ENCODE measurements at places on chromosomes 4 and X.

DNA sequence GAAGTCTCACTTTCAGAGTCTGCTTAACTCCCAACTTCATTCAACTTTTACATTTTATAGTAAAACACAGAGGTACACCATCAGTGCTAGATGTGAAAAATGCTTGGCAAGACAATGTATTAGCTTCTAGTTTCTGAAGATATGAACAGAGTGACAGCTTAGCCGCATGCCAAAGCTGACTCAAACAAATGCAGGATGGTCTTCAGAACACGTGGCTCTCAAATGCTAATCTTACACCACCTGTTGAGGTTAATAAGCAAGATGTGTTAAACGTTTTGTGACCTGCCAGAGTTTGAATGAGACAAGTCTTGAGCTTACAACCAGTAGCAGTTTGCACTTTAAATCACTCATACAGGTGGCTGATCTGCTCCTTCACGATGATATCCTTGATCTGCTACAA lies 18.9 kb upstream of the GPM6B start:
- no peak for DNase-seq

DNA sequence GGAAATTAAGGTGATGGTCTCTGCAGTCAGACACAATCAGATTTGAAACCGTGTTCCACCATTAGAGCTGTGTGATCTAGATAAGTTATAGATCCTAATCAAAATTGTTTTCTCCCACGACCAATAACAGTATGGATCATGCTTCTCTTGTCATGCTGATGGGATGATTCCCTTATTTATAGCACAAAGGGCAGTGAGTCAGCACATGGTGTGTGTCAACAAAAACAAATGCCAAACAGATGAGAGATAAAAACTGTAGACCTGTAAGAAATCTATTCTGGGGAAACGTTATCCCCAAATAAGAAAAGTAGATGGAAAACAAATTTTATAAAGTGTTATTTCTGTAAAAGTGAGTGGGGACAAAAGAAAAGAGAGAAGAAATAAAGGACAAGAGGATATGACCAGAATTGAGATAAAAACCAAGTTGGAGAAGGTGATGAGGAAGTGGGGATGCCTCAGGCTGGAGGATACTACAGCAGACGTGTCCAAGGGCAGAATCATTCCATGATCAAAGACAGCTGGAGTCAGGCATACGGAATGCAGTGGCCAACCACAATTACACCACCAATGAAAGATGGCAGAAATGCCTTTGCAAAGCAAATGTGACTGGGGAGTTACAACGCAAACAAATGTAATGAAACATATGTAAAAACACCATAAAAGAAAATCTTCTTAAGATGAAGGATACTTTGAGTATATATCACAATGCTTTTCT lies 377.8 kb upstream of the PRKX start:
- no peak for DNase-seq

GRCh38 chr4:142129931-142130330 lies 493.5 kb downstream of the IL15 start:
- DNase-seq: no peak

GRCh38 chr4:169416997-169417396 lies 146.2 kb upstream of the SH3RF1 start:
- no peak for DNase-seq

GRCh38 chrX:8980756-8981155 lies 53.2 kb downstream of the FAM9B start:
- no peak for DNase-seq

DNA sequence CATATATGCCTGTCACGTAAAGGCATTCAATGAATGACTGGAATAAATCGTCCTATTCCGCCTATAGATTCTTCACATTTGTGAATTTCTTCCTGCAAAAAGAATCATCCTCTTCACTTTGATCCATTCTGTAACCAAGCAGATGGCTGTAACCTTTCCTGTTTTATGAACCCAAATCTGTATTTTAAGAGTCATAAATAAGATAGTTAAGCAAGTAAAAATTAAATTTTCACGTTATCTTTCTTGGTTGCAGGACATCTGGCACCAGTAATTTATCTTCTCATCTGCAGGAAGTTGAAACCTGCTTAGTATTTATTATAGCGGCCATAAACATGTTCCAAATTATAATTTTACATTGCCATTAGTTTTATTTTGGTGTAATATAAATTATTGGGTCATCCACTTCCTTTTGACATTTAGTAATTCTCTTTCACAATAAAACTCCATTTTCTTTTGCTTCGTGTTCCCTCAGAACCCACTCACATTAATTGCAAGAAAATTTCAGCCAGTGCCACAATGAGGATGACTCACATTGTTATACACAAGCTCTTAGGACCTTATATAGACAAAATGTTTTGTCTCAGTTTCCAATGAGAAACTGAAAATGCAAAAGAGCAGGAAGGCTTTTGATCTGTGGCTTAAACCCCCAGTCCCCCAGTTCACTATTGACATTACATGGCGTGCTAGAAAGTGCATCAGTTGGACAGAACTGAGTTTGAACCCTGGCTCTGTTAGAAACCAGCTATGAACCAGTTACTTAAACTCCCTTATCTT lies 51.1 kb downstream of the TMEM156 start:
- DNase-seq: no peak

DNA sequence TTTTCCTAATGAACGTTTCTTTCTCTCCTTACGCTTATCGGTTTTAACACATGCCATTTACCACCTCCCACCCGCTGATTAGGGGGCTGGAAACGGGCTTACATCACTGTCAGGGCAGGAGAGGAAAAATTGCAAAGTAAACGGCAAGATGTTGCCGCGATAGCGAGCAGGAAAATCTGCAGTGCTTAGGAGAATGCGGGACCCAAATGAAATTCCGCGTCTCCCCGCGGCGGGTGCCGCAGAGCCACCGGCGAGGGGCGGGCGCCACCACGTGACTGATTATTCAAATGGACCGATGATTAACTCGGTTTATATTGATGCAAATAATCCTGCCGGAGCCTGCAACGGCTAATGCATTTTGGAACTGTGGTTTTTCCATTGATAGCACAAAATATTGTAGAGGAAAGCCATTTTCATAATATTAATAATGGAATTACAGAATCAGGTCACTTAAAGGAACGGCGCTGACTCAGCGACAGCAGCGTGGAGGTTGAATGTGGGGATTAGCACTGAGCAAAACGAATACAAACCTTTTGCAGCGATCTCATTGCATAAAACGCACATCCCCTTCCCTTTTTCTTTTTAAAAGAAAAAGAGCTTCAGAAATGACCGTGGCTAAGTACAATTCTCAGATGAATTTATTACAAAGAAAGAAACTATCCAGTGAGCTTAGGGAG lies 224.2 kb downstream of the STIM2 start:
- DNase-seq: no peak

DNA sequence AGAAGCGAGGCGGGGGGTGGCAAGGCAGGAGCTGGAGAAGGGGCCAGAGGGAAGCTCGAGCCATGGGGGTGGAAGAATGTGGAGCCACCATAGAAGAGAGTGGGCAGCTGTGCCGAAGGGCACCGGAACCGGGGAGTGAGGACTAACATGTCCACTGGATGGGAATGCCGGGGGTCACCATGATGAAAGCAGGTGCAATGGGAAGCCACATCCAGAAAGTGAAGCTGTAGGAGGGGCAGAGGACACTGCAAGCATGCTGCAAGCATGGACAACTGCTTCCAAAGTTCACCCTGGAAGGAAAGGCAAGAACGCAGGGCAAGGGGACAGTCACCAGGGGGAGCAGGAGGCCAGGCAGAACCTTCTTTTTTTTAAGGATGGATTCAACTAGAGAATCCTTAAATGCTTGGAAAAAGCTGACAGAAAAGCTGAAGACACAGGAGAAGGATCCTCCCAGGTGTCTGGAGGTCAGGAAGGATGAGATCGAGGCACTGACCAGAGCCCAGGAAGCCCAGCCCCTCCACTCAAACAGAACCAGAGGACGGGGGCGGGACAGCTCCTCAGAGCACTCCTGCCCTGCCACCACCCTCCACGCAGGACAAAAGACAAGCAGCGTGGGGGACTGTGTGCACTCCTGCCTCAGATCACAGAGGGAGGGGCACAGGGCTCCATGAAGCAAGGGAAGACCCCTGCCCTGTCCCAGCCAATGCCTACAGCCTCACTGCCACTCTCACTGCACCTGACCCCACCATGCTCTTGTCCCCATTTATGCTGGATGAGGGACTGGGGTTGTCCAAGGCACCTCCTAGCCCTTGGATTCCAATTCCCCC lies 169.2 kb downstream of the AFAP1 start:
- DNase-seq: no peak

GRCh38 chrX:16658284-16658683 lies 8.3 kb downstream of the S100G start:
- no peak for DNase-seq

DNA sequence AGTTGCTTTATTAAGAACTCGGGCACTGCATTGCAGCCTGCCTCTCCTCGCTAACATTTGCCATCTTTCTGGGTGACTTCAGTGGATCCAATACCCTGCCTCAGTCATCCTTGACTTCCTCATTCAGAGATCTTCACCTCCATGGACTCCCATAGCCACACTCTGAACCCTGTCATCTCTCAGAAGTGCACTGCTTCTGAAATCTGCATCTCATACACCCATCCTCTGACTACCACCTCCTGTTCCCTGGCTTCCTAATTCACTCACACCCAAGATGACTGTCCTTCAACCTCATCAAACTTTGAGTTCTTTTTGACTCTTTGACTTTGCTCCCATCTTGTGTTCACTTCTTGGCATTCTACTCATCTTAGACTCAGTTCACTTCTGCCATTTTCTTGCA lies 25.3 kb upstream of the CYBB start:
- no peak for DNase-seq

DNA sequence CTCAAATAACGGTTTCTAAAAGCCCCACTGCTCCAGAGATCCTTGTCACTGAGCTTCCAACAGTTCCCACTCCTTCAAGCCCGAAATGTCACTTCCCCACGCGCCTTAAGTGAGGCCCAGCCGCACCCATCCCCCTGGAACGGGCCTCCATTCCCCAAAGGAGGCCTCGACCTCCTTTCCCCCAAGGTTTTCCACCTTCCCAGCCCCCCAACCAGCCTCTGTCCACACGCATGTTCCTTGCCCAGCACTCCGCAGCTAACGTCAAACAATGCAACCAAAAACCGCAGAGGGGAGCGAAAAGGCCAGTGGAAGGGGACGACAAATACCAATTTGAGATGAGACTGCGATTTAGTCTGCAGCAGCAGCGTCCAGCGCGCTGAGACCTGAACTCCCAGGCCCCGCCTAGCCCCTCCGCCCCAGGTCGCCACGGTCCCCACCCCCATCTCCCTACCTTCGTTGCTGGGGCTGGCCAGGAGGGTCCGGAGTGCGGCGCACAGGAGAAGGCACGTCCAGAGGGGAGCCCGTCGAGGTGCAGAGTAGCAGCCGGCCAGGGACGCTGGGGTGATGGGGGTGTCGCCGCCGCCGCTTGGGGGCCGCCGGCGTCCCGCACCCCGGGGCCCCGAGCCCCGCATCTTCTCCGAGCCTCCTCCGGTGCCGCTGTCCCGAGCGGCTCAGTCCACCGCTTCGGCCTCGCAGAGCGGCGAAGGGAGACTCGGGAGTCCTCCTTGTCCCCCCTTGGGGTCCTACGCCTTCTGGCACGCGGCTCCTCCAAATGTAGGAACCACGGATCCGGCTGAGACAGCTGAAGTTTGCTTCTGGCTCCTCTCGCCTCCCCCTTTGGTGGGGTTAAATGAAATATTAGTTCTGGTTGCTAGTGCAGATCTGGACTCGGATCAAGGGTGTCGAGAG lies 924 bp downstream of the EPHA5 start:
- DNase-seq: no peak

DNA sequence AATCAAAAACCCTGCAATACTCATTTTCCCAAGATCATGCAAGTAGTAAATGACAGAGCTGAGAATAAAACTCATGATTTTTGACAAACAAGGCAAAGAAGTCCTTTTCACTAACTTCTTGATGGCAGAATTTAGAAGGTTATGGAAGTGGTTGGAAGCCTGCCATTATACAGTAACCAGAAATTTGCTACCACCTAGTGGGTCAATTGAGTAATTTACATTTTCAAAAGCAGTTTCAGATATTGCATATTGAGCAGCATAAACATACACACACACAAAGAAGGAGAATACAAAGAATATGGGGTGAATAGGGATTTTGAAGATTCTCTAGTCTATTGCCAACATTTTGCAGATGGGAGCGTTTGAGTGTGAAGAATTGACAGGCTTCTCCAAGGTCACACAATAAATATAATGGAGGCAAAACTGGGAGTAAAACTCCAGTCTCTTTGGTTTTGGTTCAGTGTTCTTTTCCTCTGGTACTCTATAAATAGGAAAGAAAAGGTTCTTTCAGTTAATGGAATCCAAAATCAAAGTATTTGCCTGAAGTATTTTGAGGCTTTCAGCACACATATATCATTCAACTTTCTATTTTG lies 70.2 kb downstream of the GC start:
- DNase-seq: no peak

DNA sequence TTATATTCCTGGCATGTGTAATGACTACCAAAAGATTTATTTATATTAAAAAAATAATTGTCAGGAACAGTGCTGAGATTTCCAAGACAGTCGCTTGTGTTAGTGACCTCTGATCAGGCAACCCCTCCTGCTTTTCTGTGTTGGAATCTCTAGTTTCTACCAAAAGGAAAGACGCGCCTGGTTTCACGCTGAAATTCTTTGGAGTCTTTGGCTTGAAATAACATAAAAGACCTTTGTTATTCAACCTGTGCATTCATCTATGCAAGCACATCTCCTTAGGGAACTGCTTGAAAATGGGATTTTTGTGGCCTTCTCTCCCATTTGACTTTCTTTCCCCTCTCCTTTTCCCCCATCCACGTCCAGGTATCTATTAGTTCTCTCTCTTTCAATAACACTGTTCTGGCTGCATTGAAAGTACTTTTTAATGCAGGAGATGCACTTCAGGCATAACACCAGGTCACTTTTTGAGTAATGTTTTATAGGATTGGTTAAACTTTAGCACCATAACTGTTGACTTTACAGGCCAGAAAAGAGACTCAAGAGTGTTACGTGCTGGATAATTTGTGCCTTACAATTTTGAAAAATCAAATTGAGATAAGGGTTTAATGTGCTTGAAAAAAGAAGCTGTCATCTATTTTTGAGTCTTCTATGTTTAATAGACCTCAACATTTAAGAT lies 172.7 kb downstream of the GPAT3 start:
- DNase-seq: no peak

Measured in NK-92 treated with Interleukin-12 subunit alpha and Interleukin-12 subunit beta, amount 100 ng/mL, for 24 hours (cell line).